Fibroblast of villous mesenchyme (primary cell): ENCODE measurements at places on chromosomes 6 and 20.

GRCh38 chr6:21836772-21837425 is 243.3 kb downstream of the SOX4 start:
- DNase-seq: no peak

DNA sequence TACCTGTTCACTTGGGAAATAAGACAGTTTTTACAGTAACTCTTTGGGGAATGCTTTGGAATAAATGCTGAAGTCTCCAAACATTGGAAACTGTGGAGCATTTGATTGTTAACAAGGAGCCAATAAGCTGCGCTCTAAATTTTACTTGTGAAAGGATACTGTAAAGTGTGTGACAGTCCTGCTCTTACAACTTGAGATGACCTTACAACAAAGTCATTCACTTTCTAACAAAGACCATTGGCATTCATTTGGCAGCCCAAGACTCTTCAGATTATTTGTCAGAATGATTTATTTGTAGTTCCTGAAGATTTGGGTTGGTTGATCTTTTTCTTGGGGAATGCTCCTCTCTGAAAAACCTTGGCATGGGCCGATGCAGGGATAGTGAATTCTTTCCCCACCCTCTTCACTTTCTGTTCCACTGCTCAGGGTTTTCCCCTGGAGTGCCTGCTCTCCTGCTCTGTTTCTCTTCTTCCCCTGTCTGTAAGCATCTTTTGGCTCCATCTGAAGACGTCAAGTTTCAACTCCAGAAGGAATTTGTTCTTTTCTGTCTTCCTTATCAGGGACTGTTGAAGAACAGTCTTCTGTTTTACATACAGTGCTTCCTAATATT is 116.4 kb downstream of the AKAP7 start:
- no peak for DNase-seq

DNA sequence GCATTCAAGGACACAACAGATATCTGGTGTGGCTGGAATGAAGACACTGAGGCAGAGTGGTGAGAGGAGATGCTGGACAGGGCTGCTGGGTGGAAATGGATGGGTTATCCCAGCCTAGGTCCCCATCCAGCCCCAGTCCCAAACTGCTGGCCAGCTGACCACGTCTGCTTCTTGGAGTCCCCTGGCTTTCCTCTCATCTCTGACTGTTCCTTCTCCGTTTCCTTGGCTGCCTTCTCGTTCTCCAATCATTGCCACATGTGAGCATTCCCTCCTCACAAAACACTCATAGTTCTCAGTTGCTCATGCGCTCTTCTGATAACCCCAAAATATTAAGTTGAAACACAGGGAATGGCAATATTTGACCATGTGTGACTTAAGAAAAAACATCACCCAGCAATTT is 31.5 kb downstream of the MAFB start:
- DNase-seq: no peak

DNA sequence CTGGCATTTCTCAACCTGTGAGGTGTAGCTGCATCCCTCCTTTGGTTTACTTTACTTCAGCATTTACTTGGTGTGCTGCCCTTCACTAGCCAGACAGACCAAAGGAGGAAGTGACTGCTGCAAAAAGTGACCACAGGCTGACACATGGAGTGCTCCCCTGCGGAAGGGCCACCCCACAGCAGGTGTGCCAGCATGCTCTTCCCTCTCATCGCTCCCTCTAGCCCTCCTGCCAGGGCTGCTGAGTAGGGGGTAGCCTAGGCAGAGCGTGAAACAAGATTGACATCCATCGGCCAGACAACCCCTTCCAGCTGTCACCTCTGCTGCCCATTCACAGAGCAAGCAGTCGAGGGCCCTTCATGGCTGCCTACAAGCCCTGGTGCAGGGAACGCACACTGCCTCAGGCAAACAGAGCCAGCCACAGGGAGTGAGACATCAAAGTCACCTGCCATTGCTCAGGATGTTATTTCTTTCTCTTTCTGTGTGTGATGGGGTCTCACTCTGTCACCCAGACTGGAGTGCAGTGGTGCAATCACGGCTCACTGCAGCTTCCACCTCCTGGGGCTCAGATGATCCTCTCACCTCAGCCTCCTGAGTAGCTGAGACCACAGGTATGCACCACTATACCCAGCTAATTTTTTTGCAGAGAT is 102.0 kb upstream of the RPS6KA2 start:
- no peak for DNase-seq

GRCh38 chr20:17959257-17959627 is 9.4 kb downstream of the SNX5 start:
- no peak for DNase-seq
